ENCODE measurements at places on chromosomes 16 and 17.

DNA sequence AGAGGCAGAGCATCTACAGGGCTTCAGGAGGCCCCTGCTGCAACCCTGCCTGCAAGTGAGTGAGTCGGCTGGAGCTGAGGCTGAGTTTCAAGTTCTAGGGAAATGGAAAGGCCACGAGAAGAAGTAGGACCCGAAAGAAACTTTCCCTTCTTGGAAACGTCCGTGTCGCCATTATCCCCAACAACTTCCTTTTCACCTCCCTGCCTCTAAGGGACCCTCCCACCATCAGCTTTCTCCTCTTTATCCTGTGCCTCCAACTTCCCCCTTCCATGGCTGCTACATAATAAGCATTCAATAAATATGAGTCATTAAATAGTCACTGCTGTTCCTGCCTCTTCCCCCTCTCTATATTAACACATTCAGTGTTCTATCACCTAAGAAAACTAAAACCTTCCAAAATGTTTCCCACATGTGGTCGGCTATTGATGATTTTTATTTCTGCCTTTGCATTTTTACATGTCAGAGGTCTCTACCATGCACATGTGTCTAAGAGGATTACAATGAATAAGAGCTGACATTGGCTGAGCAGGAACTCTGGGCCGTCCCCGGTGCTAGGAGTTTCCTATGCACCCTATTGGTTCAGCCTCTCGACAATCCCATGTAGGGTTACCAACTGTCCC is 115.9 kb upstream of the TNRC6C start:
- DNase-seq = no peak

- no peak for DNase-seq
These were observed 174.9 kb downstream of the VPS53 start for GRCh38 chr17:539766-540165.

- no peak for DNase-seq
These were observed 81.4 kb downstream of the SLC39A11 start for GRCh38 chr17:73011016-73011486.

DNA sequence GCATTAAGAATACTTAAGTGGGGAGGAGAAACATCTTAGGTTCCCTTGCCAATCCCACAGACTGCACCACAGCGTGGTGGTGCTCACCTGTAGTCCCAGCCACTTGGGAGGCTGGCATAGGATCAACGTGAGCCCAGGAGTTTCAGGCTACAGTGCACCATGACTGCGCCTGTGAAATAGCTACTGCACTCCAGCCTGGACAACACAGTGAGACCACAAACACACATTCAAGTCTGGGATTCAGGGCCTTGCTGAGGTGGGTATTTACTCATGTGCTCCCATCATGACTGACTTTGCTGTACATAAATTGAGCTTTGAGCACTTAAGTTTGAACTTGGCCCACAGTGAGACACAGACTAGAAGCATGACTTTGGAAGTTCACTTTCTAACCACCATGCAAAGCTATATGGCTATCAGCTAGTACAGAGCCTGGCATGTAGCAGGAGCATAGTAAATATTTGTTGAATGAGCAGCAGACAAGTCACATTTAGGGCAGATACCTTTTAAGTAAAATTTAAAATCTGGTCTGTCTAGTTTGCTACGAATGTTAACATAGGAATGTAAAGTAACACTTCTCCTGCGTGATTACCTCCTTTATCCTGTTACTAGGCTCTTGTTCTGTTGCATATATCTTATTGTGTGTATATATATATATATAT is 33.5 kb downstream of the CEP95 start:
- DNase-seq = no peak

- no peak for DNase-seq
These were observed 45.1 kb downstream of the ZNF423 start for GRCh38 chr16:49810831-49811230.

- no peak for DNase-seq
These were observed 168.2 kb downstream of the CYLD start for GRCh38 chr16:50909831-50910735.

GRCh38 chr17:37016780-37017179 is 68.0 kb downstream of the AATF start:
- no peak for DNase-seq

- no peak for DNase-seq
These were observed 609.2 kb downstream of the TOX3 start for GRCh38 chr16:51937771-51938170.

GRCh38 chr17:8935191-8935590 is 30.3 kb downstream of the PIK3R5 start:
- DNase-seq = no peak

DNA sequence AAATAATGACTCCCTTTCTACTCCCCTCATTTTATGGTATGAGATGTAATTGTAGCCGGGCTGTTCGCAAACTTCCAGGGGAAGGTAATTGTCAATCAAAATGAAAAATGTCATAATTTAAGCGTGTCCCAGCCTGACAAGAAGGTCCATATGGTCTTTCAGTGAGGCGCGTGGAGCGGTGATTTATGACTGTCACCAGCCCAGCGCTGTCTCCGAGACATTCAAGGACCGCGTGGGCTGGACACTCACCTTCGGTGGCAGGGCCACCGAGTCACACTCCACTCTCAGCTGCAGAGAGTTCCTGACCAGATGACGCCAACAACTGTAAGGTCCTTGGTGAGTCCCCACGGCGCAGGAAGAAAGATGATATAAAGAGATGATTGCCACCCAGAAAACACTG is 157.7 kb upstream of the TNRC6C start:
- DNase-seq = no peak

- DNase-seq = no peak
These were observed 24.9 kb downstream of the CBFB start for GRCh38 chr16:67053767-67054334.

GRCh38 chr16:87489434-87490045 is 3.3 kb downstream of the ZCCHC14 start:
- no peak for DNase-seq

GRCh38 chr16:84513123-84513522 is 8.7 kb upstream of the MEAK7 start:
- DNase-seq = no peak

DNA sequence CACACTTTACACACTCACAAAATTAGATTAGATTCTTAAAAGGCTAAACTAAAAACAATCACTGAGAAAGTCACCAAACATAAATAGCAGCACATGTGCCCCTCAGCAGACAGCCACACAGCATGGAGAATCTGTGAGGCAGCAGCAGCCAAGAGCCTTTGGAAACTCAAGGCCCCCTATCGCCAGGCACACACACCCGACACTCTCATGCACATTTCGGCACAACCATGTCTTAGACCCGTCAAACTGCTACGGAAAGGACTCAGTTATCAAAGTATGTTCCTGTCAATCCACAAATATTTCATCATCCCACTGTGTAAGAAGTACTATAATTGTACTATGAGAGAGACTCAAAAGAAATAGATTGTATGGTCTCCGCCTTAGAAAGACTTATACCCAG is 20.9 kb downstream of the UBE2O start:
- no peak for DNase-seq

GRCh38 chr16:15915555-15916081 is 27.2 kb upstream of the CEP20 start:
- DNase-seq = no peak

DNA sequence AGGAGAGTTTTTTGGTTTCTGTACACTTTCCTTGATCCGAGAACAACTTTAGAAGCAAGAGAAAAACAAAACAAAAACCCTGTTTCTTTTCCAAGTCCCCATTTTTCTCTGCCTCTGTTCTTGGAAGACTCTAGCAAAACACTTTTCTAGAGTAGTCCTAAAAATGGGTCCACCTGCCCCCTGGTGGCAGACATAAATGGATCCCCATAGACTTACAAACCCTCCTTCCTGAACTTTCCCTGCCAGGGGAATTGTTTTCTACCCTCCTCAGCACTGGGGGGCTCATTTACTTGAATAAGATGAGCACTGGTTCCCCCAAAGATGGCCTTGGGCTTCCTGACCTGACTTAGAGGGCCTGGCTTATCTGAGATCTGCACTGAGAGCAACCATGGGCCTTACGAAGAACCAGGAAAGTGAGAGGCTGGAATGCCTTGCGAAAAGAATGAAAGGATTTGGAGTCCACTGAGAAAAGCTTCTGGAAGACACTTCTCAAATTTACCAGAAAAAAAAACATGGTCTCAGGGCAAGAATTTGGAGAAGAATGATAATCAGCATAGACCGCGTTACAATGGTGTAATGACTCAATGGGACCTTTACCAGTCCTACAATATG is 48.0 kb upstream of the CDYL2 start:
- peak; percentile 38 for DNase-seq

DNA sequence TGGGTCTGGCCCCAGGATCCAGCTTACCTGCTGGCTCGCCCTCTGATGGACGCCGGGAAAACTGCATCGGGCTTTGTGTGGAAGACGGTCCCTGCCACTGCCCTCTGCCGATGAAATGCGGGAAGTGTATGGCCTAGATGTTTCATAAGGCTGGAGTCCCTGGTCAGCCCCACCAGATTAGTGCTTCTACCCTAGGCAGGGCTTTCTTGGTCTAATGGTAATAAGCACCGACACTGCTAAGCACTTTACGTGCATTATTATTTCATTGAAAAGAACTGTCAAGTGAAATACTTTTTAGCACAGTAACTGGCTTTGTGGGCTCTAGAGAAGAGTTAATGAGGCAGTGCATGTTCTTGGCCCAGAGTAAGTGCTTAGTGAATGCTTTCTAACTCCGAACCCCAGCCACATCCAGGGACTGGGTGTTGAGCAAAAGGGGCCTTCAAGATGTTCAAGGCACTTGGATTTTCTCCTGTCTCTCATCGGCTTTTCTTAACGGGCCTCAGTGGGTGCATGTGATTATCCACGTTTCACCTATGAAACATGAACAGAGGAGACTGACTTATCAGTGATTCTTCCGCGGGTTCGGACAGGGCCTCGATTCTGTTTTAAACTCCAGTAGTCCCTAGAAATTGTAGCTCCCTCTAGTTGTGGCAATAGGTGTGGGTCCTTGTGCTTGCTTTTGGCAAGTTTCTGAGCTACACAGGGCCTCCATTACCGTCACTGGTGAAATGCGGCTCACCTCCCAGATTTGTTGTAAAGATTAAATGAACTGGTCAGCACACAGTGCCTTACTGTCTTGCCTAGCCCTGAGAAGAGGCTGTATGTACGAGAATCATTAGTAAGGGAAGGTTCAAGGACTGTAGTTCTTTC is 6.6 kb downstream of the TRAF4 start:
- peak; percentile 95 for DNase-seq

- no peak for DNase-seq
These were observed 22.7 kb downstream of the ASGR1 start for GRCh38 chr17:7156342-7156940.

GRCh38 chr16:27264151-27264550 is 4.4 kb downstream of the NSMCE1 start:
- DNase-seq = no peak

DNA sequence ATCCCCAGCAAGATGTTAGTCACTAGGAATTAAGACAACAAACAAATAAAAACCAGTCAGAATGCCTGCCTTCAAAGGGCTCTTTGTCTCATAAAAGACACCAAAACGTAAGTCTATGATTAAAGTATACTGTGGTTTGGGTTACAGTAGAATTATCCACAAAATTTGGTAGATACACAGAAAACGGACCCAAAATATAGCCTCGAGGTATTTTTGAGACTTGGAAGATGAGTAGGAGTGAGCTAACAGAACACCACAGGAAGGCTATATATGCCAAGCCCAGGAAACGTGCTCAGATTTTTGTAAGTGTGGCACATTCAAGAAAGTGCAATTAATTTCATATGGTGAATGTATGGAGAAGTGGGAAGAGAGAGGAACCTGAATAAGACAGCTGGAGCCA is 831.4 kb downstream of the CDH11 start:
- no peak for DNase-seq

GRCh38 chr17:51120357-51120738 is 320 bp downstream of the SPAG9 start:
- no peak for DNase-seq

Data from A673 (cell line).